Left ventricle myocardium superior (tissue), 1 donor: ENCODE measurements at places on chromosomes 2 and 18. TPM values are rescaled to one million over a fixed set of nuclear protein-coding genes. Genes with fewer than 3 reads are reported as not detected.

DNA sequence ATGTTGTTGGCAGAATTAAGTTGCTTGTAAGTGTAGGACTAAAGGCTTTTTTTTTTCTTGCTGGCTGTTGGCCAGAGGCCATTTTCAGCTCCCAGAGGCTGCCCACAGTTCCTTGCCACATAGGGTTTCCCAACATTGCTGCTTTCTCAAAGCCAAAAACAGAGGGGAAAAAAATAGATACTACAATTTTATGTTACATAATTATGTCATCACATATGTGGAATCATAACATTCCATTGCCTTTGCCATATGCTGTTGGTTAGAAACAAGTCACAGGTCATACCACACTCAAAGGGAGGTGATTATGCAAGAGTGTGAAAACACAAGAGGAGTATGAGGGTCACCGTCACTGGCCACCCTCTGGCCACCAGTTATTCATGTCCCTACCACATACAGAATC lies 154.5 kb downstream of the RTN4 start:
- DNase-seq: no peak

DNA sequence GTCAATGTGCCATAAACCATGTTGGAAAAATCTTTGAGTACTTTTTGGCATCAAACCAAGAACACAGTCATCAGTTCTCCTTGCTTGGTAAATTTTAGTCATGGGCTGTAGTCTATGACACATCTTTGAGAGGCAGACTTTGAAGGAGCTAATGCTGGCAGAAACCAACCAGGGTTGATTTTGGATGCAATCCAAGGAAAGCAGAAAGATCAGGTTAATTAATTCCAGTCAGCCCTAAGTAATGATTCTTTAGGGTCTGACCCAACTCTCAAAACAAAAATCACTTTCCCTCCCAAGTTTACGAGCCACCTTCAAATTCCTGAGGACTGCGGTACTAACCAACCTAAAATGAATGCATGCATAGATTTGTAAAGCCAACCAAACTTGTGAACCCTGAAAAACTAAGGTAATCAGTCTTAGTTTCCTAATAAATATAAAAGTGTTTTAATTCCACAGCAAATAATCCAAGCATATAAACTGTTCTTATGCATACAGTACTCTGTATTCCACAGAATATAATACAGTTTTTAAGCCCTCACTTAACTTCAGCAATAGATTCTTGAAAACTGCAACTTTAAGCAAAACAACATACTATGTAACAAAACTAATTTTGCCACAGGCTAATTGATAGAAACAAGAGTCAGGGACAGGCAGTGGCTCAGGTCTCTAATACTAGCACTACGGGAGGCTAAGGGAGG lies 22.0 kb downstream of the AP1S3 start:
- no peak for DNase-seq

- no peak for DNase-seq
Observed at GRCh38 chr2:191349990-191350389, 104.8 kb downstream of the MYO1B start.

Gene FBXO48
- total RNA-seq: 0.92 TPM

- peak; percentile 97 for DNase-seq
Observed at GRCh38 chr2:28356095-28356911, 36.4 kb upstream of the FOSL2 start.

DNA sequence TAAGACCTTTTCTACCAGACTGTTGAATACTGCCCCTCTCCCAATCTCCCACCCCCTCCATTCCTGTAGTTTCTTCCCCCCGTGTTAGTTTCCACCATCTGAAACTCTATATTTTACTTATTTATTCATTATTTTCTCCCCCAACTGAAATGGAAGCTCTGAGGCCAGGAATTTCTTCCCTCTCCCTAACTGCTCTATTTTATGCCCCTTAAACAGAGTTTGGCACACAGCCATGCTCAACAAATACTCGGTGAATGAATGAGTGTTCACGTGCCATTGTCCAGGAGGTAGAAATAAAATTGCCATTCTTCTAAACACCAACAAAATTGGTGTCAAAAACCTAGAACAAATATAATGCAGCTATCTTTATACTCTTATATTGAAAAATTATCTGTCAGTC lies 5.6 kb downstream of the ITGB1BP1 start:
- DNase-seq: no peak

DNA sequence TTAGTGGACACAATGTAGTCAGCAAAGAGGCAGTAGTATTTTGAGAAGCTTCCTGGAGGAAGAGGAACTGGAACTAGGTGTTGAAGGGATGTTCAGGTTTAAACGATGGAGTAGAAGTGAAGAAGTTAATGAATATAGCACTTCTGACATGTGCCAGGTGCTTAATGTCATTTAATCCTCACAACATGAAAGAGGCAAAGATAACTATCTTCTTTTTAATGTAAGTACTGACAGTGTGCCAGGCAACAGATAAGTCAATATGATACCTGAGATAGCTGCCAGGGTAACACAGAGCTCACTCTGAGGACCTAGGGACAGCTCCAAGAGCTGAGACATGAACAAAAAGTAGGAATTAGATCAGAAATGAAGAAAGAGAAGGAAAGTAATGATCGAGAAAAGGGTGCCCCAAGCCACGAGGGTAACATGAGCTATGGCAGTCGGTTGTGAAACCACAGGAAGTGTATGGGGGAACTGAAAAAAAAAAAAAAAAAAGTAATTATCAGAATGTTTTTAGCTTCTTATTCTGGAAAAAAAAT lies 140.7 kb downstream of the RNF144A start:
- DNase-seq: no peak

DNA sequence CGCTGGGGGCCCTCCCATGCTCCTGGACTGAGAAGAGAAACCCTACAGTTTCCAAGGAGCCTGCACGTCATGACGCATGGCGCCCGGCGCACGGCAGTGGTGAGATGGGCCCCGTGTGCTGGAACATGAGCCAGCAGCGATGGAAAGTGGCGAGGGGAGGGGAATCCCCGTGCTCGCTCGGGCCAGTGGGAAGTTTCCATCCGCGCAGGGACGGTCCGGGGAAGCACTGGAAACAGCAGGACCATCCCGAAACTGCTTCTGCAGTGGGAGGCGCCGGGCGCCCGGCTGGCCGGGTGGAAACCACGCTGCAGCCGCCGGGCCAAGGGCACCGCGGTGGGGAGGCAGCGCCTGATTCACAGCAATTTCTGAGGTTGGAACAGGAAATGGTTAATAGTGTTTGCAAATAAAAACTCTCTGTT lies 4.9 kb upstream of the PDCD1 start:
- peak; percentile 56 for DNase-seq

DNA sequence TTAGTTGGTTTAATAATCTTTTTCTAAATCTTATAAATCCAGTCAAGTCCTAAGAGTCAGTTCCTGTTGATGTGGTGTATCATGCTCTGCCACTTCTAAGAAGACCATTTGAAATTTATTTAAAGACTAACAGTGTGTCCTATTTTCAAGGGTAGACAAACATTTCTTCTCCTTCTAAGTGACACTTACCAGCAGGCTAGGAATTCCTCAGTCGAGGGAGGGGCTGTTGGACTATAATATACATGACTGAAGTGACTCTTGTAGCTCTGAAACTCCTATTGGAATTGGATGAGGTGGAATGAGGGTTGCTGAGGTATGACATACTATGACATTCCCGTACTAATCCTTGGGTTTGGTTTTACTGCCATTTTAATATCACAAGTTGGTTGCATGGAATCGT lies 30.6 kb downstream of the ITGB6 start:
- DNase-seq: no peak

Gene GPAT2
- total RNA-seq: 5.5 TPM

- DNase-seq: no peak
Observed at GRCh38 chr2:60316381-60317033, 236.9 kb downstream of the BCL11A start.

Gene SEH1L
- 17.3 TPM for total RNA-seq

Gene ALPG
- total RNA-seq: not detected

Gene BMP10
- 0.25 TPM for total RNA-seq

Gene LIMS4
- total RNA-seq: 2.8 TPM

Gene PSMA8
- total RNA-seq: 0.20 TPM

Gene CYP1B1
- total RNA-seq: 16.9 TPM

DNA sequence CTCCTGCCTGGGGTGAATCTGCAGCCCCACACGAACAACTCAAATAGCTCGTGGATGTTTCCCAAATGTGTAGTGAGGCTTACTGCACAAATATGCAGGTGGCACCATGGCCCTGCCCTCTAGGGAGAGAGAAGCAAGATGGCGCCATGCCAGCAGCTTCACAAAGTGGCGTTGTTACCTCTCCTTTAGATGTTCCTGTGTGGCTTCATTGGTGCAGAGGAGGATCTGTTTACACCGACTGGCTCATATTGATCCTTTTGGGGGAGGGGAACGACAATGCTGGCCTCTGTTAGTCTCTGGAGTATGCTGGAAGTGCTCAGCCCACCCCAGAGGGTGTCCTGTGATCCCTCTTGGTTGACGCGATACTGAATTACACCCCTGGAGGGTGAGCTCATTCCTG lies 99.5 kb upstream of the GATA6 start:
- no peak for DNase-seq

DNA sequence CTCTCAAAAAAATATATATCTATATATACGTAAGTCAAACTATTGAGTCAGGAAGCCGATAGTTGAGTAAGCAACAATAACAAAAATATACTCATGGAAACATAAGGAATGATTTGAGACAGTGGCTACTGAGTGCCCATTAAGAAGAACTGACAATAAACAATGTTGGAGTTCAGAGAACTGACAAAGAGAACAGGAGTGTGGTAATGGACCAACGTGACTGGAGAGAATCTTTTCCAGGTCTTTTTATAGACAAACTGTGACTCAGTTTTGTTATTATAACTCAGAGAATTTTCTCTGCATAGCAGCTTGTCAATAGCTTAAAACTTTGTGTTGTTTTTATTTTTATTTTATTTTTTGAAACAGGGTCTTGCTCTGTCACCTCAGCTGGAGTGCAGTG lies 4.6 kb upstream of the GALM start:
- no peak for DNase-seq

DNA sequence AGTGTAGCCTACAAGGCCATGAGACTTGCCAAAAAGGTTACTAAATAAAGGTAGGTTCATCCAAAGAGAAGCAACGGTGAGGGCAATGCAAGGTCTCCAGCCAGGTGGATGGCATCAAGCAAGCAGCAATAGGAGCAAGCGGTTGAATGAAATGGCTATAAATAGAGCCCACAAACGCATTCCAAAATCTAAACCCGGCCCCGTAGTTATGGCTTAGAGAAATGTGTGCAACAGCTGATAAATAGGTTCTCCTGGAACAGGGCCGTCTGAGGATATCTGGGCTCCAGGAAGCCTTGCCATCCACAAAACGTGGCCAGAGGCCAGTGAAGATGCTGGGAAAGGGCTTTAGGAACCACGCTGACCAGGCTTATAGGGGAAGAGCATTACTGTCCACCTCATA lies 146.1 kb upstream of the PID1 start:
- no peak for DNase-seq

- no peak for DNase-seq
Observed at GRCh38 chr2:68103030-68103708, 40.4 kb upstream of the C1D start.

- DNase-seq: no peak
Observed at GRCh38 chr2:207328944-207329386, 163.2 kb upstream of the KLF7 start.

Gene NPAS2
- 40.9 TPM for total RNA-seq

DNA sequence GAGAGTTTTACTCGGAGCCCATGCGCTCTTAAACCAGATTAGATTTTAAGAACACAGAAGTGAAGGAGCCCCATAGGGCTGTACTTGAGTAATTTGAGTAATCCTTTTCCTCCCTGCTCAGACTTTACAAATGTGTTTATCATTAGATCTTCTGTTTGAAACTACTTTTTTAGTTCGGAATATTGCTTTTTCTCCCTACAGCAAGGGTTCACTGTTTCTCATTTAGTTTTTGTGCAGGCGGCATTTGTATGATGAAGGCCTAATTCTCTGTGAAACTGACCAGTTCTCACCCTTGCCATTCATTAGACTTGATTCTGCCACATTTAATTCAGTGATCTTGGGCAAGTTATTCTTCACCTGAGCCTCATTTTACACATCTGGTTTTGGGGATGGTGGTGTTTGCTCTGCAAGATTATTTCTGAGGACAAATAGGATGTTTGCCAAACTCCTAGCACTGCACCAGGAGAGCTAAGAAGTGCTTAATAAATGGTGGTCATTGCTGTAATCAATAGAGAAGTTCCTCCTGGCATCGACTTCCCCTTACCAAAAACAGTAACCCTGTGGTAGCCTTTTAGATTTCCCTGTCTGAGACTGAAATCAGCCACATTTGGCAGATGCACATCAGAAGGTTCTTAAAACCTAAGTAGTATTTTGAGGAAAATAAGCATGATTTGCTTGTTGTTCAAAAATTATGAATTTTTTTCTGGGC lies 2.2 kb downstream of the B3GNT2 start:
- no peak for DNase-seq

- no peak for DNase-seq
Observed at GRCh38 chr2:20439193-20439475, 7.7 kb upstream of the RHOB start.

GRCh38 chr2:37829202-37829601 lies 95.9 kb upstream of the RMDN2 start:
- DNase-seq: peak; percentile 23

DNA sequence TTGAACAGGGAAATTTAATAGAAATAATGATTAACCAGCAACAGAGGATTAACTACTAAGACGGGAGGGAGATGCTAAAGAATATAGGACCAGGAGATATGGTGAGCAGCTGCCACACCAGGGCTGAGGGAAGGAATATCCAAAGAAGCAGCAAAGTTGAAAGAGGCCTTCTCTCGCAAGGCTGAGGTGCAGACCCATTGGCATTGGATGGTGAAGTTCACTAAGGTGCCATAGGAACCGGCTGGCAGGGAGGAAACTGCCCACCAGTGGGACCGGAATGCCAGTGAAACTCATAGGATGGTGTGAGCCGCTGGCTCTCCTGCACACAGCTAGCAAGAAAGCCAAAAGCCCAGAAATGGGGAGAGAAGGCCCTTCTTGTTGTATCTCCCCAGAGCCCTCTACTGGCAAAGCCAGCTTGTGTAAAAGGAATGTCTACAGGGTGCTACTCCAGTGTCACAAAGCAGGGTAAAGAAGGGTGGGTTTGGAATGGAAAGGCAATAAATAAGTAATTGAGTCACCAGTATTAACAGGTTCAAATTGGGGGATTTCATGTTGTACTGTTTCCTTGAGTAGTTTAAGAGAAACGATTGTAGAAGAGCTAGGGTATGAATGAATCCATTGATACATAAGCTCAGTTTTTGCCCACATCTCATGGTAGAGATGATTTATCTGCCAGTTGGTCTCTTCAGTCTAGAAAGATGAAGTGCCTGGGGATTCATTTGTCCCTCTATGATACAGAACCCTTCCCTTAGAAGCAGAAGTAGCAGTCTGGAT lies 36.0 kb downstream of the FARP2 start:
- no peak for DNase-seq
